ENCODE measurements at places on chromosomes 5 and 9.

GRCh38 chr5:9126490-9126889 lies 419.4 kb downstream of the SEMA5A start:
- DNase-seq = no peak

DNA sequence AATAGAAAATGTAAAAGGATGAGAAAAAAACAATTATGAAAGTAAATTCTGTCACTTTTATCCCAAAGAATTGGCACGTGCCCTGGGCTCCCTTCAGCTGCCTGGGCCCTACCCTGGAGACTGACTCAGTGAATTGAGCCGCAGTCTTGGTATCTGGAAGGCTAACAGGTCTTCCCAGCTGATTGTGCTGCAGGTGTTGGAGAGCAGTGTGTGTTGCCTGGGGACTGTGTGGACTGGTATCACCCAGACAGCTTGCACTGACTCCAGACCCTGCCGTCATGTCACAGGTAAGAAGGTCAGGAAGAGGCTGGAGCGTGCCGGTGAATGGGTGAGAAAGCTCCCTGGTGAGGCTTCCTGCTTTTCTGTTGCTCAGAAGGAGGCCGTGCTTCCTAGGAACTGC lies 83.3 kb downstream of the AOPEP start:
- DNase-seq = no peak

GRCh38 chr9:106994463-106994862 lies 131.5 kb downstream of the ZNF462 start:
- no peak for DNase-seq

- no peak for DNase-seq
Measured at GRCh38 chr5:56126487-56127179, 106.5 kb downstream of the ANKRD55 start.

- no peak for DNase-seq
Measured at GRCh38 chr5:67133776-67134175, 62.8 kb downstream of the CD180 start.

DNA sequence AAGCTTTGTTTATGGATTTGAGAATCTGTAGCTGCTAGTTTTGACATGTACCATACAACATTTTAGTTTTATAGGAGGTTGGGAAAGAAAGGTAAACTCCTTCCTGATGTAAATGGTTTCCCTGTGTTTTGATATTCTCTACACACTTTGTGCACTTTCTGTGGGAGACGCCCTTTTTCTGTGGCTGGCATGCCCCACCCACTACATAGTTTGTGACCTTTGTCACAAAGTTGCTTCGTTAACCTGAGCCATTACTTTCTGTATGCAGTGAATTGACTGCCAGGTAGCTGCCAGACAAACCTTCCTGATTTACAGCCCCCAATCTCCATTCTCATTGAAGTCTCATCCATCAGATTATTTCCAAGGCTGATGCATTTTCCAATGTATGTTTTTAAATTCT lies 90.6 kb downstream of the NLN start:
- no peak for DNase-seq

DNA sequence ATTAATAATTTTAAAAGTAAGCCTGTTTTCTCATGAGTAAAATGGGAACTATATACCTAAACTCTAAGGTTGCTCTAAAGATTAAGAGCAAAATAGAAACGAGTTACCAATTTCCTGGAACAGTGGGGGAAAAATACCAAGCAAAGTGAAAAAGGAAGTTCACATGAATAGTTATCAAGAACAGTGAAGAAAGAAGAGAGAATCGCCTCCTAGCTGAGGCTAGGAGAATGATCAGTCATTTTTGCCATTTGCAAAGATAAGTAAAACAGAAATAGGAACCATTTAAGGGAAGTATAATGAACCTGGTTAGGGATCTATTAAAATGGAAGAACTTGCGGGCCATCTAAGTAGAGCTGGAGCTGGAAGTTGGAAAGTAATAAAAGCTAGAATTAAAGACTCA lies 50.7 kb downstream of the P4HA2 start:
- no peak for DNase-seq

- DNase-seq = peak; percentile 97
Measured at GRCh38 chr5:103119765-103120606, at the start of the genes GIN1 and PPIP5K2. GIN1 (minus strand) TSS chr5:103120138; CDS start chr5:103108707, 11,431 bp downstream. PPIP5K2 (plus strand) TSS chr5:103120301; CDS start chr5:103129590, 9,289 bp downstream.

- no peak for DNase-seq
Measured at GRCh38 chr5:147750065-147750464, 32.5 kb downstream of the JAKMIP2 start.

DNA sequence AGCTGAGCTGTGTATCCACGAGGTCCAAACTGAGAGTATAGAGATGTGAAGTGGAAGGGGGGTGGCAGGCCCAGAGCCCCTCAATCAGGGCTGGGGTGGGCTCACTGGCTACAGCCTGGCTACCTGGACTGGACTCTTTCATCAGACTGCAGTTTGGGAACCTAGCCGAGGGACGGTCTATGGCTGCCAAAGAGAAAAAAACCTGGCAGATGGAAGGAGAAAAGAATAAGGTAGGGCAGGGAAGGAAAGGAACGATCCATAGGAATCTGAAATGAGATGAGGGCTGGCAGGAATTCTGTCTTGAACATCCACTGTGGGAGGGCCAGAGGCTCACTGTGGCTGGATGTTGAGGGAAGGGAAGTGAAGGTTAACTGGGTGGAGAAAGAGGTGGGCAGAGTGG lies 224.4 kb upstream of the PANK3 start:
- DNase-seq = no peak

DNA sequence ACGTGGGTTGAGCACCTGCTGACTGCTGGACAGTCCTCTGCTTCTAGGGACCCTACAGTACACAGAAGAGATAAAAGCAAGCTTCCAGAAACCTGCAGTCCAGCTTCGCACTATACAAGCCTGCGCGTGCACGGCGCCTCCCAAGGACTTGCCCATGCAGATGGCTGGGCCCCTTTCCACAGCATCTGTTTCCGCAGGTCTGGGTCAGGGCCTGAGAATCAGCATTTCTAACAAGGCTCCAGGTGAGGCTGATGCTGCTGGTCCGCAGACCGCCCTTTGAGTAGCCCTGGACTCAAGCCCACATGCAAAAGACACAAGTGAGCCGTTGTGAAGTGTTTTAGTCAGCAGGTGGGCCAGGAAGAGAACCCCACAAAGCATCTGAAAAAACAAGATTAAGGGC lies 133.1 kb downstream of the HSD17B3 start:
- DNase-seq = no peak

- DNase-seq = no peak
Measured at GRCh38 chr9:125355601-125356000, 94.0 kb downstream of the GAPVD1 start.

GRCh38 chr5:173829826-173830225 lies 58.3 kb upstream of the CPEB4 start:
- DNase-seq = no peak

DNA sequence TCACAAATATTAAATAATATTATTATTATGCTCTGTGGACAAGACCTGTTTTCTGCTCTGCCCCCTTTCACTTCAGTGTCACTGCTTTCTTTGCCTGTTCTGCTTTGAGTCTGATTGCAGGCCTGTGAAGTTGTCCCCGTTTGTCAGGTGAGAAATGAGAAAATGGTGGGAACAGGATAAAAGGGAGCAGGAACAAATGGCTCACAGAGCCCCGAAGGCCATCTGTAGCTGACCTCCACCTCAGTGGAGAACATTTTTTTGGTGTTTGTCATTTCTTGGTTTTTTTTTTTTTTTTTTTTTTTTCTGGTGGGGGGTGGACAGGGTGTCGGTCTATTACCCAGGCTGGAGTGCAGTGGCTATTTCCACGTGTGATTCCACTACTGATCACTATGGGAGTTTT lies 13.2 kb upstream of the S100Z start:
- no peak for DNase-seq

DNA sequence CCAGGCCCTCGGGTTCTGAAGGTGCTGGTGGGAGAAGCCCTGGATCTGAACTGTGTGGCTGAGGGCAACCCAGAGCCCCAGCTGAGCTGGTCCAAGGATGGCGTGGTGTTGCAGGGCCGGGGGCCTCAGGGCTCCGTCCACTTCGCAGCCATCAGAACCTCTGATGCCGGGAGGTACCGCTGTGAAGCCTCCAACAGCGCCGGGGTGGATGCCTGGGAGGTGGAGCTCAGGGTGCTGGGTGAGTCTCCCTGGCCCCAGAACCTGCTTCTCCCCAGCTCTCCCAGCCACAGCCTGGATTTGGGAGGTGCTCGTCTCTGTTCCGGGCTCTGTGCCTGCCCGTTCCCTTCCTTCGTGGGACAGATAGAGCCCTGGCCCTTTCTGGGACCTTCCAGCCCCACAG lies 75.6 kb downstream of the HMCN2 start:
- no peak for DNase-seq

GRCh38 chr5:108143581-108143980 lies 238.3 kb downstream of the FBXL17 start:
- DNase-seq = no peak

GRCh38 chr9:95826183-95826838 lies 49.2 kb upstream of the ERCC6L2 start:
- no peak for DNase-seq

- no peak for DNase-seq
Measured at GRCh38 chr5:72108202-72109061, 1.2 kb downstream of the MAP1B start.

GRCh38 chr5:59553992-59554391 lies 339.5 kb downstream of the PDE4D start:
- DNase-seq = no peak

GRCh38 chr5:58456026-58456425 lies 3.9 kb downstream of the PLK2 start:
- DNase-seq = no peak

DNA sequence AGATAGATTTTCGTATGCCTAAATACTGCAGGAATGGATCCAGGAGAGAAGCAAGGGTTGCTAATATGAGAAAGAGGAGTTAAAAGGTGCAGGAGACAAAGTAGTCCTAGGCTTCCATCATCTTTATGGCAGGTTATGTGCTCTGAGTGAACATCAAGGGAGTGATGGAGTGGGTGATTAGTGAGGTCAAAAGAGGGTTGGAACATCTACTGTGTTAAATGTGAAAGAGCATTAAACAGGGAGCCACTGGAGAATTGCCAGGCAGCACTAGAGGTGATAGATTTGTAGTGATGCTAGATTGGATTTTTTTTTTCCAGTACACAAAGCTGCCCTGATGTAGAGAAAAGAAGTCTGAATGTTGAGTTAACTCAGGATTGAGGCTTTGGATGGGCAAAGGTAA lies 199.3 kb downstream of the NMUR2 start:
- no peak for DNase-seq

DNA sequence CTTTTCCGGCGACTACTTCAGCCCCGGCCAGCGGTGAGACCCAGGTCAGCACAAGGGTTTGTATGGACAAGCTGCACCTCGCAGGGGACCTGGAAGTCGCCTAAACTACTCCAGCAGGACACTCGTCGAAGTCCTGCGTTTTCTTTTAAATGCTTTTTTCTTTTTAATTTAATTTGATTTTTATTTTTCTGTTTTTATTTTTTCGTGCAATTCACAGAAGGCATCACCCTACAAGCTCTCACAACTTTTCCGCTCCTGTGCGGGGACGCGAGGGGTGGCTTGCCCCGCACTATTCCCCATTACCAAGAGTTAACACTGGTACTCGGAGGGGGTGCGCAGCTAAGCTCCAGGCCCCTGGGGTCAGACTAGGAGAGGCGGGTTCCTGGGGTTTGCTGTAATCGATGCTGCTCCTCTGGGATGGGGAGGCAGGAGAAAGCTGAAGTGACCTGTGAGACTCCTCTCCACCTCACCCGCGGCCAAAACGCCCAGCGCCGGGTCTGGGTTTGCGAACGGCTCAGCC lies 1.3 kb downstream of the EDIL3 start:
- DNase-seq = no peak

- DNase-seq = no peak
Measured at GRCh38 chr9:16626577-16627130, 243.8 kb downstream of the BNC2 start.

GRCh38 chr5:168895295-168896071 lies 316.3 kb upstream of the PANK3 start:
- DNase-seq = no peak

DNA sequence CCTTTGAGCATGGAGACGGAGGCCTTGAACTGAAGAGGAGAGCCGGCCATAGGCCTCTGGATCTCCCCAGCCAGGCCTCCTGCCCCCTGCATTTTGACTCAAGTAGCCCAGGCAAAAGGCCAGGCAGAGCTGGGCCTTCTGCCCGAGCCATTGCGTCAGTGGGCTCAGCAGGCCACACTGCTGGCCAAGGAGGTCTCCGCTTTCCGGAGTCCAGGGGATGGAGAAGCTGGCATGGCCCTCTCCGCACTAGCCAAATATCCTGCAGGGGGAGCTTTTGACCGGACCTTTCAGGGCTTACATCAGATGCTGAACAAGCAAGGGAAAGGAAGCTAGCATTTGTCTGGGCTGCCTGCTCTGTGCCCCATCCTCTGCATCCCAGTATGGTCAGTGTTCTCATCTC lies 386.8 kb downstream of the TRIM36 start:
- no peak for DNase-seq

GRCh38 chr5:53445569-53445968 lies 34.9 kb upstream of the FST start:
- no peak for DNase-seq

- DNase-seq = peak; percentile 23
Measured at GRCh38 chr5:168987543-168988300, 313.2 kb downstream of the SLIT3 start.

DNA sequence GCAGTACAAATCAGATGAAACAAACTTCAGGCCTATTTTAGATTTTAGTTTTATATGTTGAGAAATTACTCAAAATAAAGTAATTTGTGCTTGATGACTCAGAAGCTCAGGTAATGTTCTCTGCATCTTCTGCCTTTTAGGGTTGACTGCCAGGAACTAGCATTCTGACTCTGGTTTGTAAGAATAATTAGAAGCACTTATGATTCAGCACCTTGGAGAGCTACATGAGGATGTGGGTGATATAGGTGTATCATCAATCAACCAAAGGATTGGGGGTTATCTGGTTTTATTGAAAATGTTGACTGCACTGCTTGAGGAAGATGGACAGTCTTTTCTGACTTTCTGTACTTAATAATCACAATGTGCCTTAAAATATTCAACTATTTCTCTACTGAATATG lies 118.7 kb upstream of the SGCD start:
- no peak for DNase-seq

DNA sequence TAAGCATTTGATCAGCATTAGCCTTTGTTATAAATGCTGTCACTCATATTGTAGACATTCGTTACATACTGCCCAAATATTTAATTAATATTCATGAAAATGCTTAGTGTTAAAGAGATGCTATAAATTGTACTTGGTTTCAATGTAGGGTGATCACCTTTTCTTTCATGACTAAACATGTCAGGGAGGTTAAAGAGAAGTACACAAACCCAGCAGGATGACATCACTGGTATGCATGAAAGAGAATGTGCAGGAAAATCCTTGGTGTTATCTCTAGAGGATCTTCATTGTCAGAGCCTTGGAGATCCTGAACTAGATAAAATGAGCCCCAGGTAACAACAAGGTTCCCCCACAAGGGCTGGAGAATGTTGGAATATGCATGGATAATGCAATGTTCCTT lies 33.0 kb upstream of the SV2C start:
- DNase-seq = no peak

All from activated CD4-positive, alpha-beta T cell treated with anti-CD3 and anti-CD28 coated beads, Interleukin-2, amount 50 U/mL, for 4 hours (primary cell).